ENCODE measurements at places on chromosomes 13 and 19.

DNA sequence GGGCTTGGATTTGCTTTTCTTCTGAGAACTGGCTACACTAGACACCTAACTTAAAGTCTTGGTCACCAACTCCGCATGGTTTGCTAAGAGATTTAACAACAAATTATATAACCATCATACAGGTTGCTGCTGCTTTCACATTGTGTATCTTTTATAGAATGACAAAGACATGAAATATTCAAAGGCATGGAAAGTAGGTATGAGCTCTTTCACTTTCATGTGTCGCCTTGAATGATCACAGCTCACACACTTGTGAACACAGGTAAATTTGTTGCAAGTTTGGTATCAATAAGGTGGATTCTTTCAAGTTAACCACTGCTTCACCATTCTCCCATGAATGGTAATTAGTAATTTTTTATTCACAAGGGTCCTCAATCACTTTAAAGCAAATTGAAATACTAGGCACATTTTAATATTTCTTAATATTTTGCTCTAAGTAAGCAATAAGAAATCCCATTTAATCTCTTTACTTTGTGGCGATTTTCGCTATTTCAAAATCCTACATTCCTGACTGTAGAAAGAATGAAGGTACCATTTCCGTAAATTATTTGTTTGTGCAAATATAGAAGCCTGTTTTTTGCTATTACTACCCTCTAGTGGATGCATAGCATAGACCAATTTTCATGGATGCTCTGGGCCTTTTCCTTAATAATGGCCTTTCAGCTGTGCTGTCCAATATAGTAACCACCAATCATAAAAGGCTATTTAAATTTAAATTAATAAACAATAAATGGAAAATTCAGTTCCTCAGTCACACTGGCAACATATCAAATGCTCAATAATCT, 45.5 kb upstream of the FREM2 start:
- ATAC-seq = no peak

DNA sequence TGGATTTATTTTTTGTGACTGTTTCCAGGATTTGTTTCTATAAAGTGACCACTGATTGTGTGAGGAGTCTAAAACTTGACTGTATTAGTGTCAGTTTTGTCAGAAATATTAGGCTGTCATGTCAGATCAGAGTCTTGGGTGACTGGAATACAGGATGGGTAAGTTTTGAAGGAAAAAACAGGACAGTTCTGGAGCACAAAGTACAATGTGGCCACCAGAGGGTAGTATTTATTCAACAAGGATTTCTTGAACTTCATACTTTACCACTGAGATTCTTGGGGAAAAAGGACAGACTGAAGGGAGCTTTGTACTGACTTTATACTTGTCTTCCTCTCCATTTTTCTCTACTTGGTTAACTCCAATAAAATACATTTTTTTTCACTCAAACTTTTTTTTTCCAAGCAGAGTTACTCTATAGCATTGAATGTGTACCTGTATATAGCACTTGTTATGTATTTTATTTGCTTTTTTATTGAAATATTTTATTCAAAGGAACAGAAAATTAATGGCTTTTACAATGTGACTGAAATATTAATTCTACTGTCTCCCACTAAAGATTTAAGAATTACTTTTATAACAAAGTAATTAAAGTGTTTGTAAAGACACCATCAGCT, 51.1 kb downstream of the LMO7 start:
- ATAC-seq = no peak

DNA sequence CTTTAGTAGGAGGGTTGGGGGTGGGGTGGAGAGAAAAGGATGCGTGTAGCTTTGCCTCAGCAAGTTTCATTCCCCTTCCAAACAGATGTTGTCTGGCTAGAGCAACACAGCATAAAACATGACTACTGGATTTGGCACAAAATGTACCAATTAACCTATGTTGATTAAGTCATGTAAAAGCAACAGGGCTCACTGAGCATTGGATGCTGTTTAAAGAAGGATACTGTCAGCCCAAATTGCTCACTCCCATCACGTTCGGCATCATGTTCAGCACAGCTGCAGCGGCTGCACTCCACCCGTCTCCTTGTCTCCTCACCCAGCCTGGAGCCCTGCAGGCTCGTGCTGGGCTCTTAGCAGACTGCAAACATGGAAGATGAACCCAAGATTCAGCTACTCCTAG, 77.5 kb downstream of the DLEU7 start:
- no peak for ATAC-seq

DNA sequence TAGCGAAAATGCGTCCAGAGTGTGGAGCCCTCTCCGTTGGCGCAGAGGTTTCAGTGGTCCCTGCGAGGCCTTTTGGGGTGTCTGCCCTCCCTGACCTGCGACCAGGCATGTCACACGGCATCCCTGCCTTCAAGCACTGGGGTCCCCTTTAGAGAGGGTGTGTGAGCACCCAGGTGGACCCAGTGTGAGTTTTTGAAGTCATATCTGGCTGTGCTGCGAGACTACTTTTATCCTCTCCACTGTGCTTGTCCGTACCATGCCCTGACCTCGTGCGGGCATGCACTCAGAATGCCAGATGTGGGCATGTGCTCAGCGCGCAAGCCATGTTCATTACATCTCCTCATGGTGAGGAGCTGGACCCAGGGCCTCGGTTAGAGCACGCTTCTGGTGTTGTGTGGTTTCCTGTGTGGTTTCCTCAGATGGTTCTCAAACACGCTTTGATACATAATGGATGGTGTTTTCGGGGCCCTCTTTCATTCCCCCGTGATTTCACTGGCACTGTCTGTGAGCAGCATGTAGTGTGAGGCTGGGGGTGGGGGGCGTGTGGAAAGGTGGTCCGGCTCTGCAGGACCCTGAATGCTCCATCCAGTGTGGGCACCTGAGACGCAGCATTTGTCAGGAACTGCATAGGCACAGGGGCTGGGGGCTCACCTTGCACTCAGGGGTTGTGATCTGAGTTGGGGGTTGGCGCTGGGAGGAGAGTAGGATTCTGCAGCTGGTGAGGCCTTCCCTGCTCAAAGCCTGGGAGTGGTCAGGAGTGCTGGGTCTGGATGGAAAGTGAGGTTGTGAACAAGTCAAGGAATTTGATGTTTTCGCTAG, 2.3 kb downstream of the TFDP1 start:
- ATAC-seq = no peak

- ATAC-seq = no peak
These were observed 44.0 kb downstream of the BRD4 start for GRCh38 chr19:15288146-15288963.

- ATAC-seq = no peak
These were observed 42.5 kb downstream of the CELF5 start for GRCh38 chr19:3266792-3267514.

All from activated T-helper 17 cell treated with anti-CD3 and anti-CD28 coated beads, Interleukin-2, amount 50 U/mL, for 72 hours (primary cell).